ENCODE measurements at places on chromosomes 1 and 21.

- no peak for DNase-seq
Measured at GRCh38 chr1:17207540-17207939, 2.6 kb downstream of the PADI1 start.

DNA sequence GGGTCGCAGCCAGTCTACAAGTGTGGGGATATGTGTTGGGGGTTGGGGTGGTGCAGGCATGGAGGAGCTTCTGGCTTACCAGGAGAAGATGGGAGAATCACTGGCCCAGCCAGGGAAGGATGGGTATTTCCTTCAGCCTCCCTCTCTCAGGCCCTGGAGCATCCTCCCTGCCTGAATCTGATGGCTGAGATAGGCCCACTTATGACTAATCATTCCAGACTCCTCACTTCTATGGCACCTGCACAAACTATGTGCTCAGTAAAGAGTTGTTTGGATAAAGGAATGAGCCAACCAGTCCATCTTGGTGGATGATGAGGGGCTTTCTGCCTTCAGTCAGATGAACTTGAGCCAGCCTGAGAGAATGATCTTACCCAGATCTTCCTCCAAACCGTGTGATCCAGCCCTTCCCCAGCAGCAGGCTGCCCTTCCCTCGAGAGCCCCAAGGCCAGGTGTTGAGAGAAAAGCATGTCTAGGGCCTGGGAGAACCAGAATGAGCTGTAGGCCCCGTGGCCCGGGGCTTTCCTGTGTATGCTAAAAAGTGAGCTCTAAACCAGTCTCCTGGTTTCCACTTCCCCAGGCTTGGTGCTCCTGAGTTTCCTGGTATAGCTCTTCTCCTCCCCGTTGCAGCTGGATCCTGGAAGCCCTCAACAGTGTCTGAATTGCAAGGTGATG lies 1.3 kb downstream of the GPA33 start:
- no peak for DNase-seq

DNA sequence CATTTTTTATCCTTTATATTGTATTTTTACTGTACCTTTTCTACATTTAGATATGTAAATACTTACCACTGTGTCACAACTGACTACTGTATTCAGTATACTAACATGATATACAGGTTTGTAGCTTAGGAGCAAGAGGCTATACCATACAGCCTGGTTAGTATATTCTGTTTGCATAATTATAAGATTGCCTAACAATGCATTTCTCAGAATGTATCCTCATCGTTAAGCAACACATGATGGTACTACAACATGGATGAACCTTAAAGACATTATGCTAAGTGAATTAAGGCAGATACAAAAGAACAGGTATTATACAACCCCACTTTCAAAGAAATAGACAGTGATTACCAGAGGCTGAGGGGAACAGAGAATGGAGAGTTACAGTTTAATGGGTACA lies 62.7 kb downstream of the RUSC1 start:
- DNase-seq: no peak

DNA sequence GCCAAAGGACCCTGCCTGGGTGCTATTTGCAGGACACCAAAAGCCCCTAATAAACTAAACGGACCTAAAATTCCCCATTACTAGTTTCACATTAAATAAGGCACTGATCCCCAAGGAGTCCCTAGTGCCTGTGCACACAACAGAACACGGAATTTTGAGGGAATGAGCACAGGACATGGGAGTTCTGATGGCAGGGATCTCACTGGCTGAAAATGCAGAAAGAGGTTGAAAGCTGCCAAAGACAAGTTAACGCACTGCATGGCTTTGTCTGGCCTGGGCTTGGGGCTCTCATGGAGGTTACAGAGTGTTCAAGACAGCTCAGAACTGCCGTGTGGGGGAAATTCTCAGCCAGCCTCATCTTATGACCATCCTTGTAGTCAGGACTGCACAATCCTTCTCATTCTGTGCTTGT lies 15.6 kb upstream of the ATP1B1 start:
- no peak for DNase-seq
